ENCODE measurements at places on chromosomes 2 and 18.
A peak's percentile ranks its signal among the peaks of the same experiment; 100 is the strongest.

DNA sequence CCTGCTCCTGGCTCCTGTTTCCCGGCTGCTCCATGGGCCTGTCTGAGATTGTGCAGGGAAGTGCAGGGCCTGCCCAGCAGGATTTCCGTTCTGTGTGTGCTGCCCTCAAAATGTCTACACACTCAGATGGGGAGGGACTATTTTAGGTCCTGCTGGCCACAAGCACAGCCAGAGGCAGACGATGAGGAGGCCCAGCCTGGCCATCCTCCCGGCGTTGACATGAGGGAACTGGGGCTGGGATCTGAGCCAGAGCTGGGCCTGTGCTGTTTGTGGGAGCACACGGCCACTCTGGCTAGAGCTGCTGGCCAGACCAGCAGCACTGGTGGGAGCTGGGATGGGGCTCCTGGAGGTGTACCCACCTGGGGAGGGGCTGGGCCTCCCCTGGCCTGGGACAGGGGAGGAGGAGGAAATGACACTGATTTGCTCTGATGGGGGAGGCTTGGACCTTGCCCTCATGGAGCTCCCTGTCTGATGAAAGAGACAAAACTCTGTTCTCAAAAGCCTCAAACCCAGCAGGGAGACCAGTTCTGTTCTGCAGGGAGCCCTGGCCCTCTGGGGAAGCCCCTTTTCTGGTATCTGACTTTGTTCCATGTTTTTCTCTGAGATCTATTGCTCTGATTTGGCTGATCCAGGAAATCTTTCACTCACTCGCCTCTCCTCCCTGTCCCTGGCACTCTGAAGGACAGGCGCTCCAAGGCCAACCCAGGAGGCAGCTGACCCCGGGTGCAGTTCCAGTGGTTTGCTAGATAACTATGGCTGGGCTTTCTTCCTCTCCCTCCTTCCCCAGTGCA lies 161.8 kb downstream of the DYSF start:
- H3K27me3 ChIP-seq, result no peaks in the 10 kb centered on the region
- no peak overlapping the region for H3K4me3 ChIP-seq
- no peaks in the 10 kb centered on the region for H3K4me1 ChIP-seq
- H3K36me3 ChIP-seq, result no peaks in the 10 kb centered on the region
- H3K27ac ChIP-seq, result no peak overlapping the region
- peak; percentile 91 for DNase-seq

- H3K36me3 ChIP-seq, result no peaks in the 10 kb centered on the region
- H3K27ac ChIP-seq, result no peak overlapping the region
These were observed 961.3 kb downstream of the SOCS6 start for GRCh38 chr18:71250191-71250590.

DNA sequence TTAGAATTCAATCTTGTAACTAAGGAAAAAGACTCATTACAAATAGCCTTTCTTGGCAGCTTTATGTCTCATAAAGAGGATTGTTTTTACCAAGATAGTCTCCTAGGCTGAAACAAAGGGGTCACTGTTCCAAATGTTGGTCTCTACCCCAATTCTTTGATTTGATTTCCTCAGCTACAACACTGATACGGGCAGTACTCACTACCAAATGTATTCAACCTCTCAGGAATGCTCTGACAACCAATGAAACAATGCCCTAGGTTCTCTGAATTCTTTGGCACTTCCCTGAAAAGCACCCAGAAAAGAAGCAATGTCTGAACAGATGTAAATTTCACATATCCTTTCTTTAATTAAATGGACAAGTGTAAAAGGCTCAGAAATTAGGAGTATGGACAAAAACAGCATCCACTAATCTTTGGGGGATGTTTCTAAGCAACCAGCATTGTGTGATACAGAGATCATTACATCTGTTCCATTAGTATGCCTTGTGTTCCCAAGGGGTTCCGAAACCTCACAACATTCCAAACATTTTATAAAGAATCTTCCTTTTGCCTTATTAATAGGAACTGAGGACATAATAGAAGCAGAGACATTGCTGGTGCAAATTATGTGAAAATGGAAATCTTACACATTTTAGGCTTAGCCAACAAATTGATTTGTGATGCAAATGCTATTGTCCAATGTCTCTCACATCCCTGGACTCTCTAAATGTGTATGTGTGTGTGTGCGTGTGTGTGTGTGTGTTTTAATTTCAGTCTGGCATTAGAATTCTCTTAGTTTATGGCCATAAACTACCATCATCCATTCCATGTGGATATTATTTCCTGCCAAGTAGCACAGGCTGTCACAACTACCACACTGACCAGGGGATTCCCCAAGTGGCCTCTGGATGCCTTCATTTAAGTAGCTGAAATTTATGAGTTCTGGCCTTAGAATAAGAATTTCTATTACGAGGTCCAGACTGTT lies 276.0 kb downstream of the MTX2 start:
- no peak overlapping the region for H3K4me3 ChIP-seq
- no peaks in the 10 kb centered on the region for H3K36me3 ChIP-seq
- H3K27me3 ChIP-seq, result no peaks in the 10 kb centered on the region
- no peaks in the 10 kb centered on the region for H3K4me1 ChIP-seq
- DNase-seq, result no peak

DNA sequence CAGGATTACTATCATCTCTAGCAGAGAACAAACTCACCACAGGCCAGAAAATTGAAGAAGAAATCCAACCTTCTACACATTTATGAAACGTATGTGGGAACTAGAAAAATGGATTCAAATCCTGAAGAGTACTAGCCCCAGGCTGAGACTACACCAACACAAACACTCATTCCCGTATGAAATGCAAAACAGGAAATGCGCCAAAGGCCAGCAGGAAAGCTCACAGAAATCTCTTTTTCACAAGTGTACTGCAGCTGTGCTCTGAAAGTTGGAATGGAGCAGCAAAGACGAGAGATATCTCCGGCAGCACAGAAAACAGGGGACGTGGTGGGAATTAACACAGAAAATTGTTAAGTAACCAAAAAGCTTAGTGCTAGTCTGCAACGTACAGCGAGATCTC lies 913.5 kb downstream of the TDRD15 start:
- no peak overlapping the region for H3K27ac ChIP-seq
- H3K4me1 ChIP-seq, result no peaks in the 10 kb centered on the region
- no peaks in the 10 kb centered on the region for H3K36me3 ChIP-seq
- H3K27me3 ChIP-seq, result no peaks in the 10 kb centered on the region
- no peak overlapping the region for H3K4me3 ChIP-seq

DNA sequence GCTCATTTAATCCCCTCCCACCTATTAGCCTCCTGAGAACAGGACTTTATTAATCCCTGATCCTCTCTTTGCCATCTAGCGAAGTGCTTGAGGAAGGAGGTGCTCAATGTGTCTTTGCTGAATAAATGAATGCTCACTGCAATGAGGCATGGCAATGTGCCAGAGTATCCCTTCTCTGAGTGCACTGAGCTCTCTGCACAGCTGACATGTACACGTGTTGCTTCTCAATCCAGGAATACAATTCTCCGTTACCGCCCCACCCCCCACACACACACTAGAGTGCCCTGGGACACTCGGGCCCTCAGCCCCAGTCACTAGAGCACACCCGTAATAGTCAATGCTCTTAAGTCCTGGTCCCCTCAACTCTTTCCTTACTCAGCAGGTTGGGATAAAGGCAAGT lies 41.4 kb downstream of the FAM178B start:
- no peaks in the 10 kb centered on the region for H3K4me1 ChIP-seq
- no peak overlapping the region for H3K4me3 ChIP-seq
- H3K36me3 ChIP-seq, result no peaks in the 10 kb centered on the region
- no peak for DNase-seq
- H3K27me3 ChIP-seq, result no peaks in the 10 kb centered on the region
- H3K27ac ChIP-seq, result no peak overlapping the region

DNA sequence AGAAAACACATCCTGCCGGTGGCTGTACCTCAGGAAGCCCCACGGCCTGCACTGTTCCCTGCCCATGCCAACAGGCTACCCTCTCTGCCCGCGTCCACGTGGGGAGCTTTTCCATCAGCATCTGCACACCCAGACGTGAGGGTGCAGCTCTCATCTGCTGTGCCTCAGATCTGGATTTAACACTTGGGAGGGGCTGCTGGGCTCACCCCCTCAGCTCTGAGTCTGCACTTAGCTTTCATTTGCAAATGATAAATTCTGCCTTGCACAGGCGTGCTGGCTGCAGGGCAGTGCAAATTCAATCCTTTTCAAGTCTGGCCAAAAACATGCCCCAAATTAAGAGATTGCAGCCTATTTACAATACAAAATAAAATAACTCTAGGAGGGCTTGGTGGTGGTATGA lies 245.7 kb downstream of the TWIST2 start:
- H3K27me3 ChIP-seq, result no peaks in the 10 kb centered on the region
- DNase-seq, result no peak
- H3K4me3 ChIP-seq, result no peak overlapping the region
- no peak overlapping the region for H3K27ac ChIP-seq
- H3K4me1 ChIP-seq, result no peaks in the 10 kb centered on the region
- H3K36me3 ChIP-seq, result no peaks in the 10 kb centered on the region

DNA sequence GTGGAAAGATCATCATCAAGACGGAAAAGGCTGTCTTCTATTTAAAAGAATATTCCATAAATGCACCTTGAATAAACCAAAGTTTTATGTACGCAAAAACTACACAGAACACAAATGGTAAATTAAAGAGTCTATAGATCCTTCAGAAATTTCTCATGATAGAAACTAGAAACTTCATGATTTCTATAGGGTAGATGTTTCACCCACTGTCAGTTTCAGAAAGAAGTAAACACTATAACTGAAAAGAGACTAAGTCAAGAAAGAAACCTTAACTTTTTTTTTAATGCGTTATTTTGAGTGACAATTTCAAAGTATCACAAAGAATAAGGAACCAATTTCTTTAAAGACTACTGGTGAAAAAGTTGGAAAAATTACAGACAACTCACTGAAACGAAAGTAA lies 41.9 kb upstream of the CHAC2 start:
- no peaks in the 10 kb centered on the region for H3K36me3 ChIP-seq
- no peaks in the 10 kb centered on the region for H3K4me1 ChIP-seq
- no peak for DNase-seq
- no peaks in the 10 kb centered on the region for H3K27me3 ChIP-seq
